ENCODE measurements at places on chromosomes 6 and 20.
A peak's percentile ranks its signal among the peaks of the same experiment; 100 is the strongest.

DNA sequence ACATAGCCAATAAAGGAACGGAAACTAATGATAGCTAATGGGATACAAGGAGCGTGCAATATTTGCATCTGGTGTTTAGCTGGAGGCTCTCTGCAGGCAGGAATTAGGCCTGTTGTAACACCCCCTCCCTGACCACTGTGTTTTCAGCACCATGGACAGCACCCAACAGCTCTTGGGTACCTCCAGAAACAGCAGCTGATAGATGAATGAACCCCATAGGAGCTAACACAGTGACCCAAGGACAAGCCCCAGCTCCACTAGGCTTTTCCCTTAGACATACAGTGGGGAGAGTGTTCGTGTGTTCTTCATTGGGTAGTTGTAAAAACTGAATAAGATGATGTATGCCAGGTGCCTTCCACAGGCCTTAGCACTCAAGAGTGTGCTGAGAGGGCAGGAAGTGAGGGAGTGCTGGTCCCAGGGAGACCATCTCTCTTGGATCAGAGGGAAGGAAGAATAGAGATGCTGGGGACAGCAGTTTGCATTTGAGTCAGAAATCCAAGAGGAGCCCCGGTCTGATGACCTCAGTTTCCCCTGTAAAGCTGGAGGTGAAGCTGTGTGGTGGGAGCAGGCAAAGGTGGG lies 161.3 kb downstream of the PHACTR3 start:
- DNase-seq: peak; percentile 40

DNA sequence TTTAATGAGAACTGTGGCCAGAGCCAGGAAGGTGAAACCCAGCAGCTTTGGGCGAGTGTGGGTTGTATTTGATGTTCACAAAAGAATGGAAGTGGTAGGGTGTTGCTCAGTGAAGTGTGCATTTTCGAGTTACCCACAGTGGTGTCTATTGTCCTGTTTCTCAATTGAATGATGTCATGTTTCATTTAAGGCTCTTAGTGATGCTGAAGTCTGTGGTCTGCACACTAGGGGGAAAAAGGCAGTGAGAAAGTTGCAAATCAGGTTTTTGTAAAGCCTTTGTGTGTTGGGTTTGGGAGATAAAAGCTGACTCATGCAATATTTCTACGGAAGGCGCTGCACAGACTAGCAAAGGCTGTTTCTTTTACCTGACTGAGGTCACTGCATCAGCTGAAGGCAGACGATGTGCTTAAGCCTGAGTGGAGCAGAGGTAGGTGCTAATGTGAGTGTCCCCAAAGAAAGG lies 121.1 kb downstream of the PLEKHG1 start:
- DNase-seq: peak; percentile 37

GRCh38 chr6:161891542-161891941 lies 617.7 kb upstream of the AGPAT4 start:
- DNase-seq: no peak

- DNase-seq: no peak
Measured at GRCh38 chr20:48460681-48461080, 367.1 kb downstream of the PREX1 start.

DNA sequence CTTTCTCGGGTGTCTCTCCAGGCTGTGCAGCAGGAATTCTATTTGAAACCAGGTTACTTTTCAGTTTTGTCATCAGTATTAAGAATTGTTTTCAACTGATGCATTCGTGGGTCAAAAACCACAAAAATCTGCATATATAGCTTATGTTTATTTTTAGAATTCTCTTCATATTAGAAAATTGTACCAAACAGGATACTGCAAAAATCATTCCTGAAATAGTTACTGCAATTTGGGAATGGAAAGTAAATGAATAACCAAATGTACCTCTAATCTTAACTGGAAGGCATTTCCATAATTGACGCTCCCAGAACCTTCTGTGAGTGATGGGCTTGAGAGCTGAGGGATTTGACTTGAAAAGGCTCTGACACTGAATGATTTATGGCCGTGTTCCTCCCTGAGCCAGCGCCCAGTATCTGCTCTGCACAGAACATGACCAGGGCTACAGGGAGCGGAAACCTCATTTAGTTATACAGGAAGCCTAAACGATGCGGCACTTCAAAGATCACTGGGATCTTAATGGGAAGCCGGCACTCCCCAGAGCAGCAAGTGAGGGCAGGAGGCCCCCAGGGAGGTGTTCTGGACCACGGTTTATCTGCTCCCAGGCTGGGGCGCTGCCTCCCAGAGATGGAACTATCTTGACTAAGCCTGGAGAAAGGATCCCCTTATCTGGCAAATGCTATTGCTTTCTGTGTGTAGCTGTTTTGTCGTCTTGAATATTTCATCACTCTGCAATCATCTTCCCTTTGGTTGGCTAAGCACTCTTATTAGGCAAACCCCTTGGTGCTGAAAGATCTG lies 446.0 kb downstream of the QKI start:
- no peak for DNase-seq

DNA sequence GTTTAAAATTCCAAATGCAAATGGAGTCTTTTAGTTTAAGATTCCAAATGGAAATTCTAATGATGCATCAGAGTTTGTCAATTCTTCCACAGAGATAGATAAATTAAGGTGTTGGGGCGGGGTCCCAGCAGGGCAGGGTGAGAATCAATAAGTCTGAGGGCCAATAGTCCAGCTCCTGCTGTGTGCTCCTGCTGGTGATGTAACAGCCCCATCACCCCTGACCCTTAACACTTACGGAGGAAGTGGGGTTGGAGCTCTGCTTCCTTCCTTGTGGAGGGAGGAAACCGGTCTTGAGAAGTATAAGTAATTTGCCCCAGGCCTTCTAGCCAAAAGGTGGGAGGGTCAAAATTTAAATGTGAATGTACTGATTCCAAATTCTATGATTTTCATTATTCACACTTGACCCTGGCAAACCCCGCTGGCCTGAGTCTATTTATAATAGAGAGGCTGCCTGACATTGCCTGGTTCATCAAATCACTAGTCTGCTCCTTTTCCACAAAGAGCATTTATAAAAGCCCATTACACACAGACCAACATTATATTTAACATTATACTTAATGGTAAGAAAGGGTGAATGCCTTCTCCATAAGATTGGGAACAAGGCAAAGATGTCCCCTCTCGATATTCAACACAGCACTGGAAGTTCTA lies 17.2 kb downstream of the ZBTB2 start:
- peak; percentile 37 for DNase-seq

GRCh38 chr20:43667341-43668132 lies 623 bp downstream of the MYBL2 start:
- peak; percentile 25 for DNase-seq

DNA sequence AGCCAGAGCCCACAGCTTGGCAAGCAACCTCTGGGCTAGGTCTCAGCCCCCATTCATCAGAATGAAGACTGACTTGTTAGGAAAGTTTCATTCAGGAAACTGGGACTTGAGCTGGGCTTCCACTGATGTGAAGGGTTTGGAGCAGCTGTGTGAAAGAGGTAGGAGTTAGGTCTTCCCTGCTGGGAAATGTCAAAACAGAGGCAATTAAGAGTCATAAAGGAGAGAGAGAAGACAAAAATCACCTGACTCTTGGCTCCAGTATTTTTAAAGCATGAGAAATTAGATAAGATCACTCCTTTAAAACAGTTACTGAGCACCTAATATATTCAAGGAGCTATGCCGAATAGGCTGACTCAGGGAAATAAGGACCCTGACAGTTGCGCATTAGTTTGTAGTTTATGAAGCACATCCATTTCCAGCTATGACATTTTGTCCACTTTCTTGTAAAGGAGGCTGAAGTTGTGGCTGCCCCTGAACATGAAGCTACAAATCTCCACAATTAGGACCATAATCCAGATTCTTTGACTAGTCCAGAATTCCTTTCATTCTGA lies 3.9 kb upstream of the TRIM40 start:
- DNase-seq: no peak

DNA sequence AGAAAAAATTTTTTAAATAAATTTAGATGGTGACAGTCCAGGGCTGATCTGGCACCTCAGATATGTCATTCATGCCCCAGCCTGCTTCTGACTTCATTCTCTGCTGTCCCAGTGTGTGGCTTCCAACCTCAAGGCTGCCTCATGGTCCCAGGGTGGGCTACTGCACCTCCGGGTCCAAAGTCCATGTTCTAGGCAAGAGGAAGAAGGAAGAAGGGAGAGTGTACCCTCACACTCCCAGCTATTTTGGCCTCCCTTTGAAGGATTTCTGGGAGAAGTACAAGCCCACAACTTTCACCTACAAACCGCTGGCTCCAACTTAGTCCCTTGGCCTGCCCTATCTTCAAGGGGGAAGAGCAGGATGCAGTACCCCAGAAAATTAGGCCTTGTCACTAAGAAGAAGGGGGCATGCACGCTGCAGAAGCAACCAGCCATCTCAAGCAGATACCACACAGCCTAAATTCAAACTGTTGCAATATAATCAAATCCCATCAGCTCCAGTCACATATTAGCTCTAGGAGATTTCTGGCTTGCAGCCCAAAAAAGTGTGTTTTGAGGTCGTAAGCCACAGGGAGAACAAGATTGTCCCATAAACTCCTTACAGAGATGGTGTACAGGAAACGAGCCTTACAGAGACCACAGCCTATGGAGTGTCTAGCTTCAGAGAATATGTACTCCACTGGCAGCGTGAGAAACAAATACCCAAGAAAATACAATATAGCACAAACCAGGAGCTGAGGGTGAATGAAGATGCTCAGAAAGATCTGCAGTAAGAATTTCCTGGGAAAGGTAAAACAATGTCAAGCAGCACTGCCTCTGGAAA lies 906 bp upstream of the BTN3A2 start:
- no peak for DNase-seq

Measured in neural crest cell (in vitro differentiated cells).